ENCODE measurements at places on chromosomes 4 and X. TPM values are rescaled to one million over a fixed set of nuclear protein-coding genes. Genes with fewer than 3 reads are reported as not detected.

DNA sequence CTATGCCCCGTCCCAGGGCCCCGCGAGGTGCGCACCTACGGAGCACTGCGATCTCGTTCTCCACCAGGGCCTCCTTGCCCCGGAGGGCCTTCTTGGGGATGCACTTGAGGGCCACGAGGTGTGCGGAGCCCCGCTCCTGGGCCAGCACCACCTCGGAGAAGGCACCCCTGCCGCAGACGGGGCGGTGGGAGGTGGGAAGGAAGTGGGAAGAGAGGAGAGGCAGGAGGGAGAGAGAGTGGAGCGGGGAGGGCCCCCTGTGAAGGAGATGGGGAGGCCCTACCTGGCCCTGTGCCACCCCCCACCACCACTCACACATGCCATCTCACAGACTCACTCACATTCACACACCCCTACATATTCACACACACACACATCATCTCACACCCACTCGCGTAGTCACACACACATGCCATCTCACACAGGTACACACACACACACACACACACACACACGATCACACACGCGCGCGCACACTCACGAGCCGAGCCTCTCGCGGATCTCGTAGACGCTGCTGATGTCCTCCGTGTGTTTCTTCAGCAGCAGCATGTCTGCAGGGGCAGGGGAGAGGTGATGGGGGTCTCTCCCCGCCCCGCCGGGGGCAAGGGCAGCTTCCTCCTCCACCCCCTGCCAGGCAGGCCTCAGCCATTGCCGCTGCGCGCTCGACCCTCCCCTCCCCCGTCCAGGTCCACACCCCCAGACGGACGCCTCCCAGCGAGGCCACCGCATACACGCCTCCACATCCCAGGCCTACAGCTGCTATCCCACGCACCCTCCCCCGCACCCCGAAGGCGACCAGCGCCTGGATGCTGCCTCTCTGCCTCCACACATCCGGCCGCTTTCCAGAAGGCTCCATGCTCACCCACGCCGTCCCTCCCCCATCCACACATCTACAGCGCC, 834 bp downstream of the PNCK start:
- DNase-seq: no peak

DNA sequence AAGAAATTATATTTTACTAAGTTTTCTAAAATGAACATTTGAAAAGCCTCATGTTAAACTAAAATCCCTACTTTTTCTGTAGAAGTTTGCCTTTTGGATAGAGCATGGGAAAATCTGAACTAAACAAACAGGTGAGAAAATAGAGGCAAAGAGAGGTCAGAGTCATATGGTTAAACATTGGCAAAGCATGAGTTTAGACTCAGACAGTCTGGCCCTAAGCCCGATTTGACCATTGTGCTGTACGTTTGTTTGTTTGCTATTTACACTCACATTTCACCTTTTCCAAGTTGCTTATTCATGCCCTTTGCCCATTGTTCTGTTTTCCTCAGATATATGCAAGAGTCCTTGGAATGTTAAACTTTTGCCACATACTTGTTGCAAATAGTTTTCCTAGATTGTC, 85.4 kb downstream of the TIGD2 start:
- DNase-seq: peak; percentile 3

GRCh38 chr4:153249199-153250041, 45.2 kb downstream of the TRIM2 start:
- peak; percentile 56 for DNase-seq

- DNase-seq: peak; percentile 36
Observed at GRCh38 chr4:57158762-57159161, 48.6 kb upstream of the IGFBP7 start.

DNA sequence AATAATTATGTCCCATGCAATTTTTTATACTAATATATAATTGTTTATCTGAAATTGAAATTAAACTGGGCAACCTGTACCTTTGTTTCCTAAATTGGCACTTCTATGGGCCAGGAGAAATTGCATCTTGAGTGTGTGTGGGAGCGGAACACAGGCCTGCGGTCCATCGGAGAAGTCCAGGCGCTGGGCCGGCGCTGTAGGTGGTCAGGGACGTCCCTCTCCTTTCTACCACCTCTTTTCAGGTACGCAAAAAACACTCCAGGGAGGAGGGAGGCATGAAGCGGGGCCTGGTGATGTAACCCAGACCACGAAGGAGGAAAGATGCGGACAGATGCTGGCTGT, 717 bp downstream of the MGAT4D start:
- DNase-seq: no peak

Gene SLC7A11
- total RNA-seq: 33.1 TPM

Gene GYG2
- total RNA-seq: 16.3 TPM
